ENCODE measurements at places on chromosomes 1 and 21. TPM values are rescaled to one million over a fixed set of nuclear protein-coding genes. Genes with fewer than 3 reads are reported as not detected.

SYPL2 gene
- not detected for total RNA-seq

MCOLN3 gene
- total RNA-seq = 0.22 TPM

NR5A2 gene
- total RNA-seq = not detected

DPYD gene
- total RNA-seq = 11.8 TPM

YBX1 gene
- 1,101 TPM for total RNA-seq

LHX8 gene
- not detected for total RNA-seq

TTLL7 gene
- 0.90 TPM for total RNA-seq

ABCB10 gene
- 31.0 TPM for total RNA-seq

KCNQ4 gene
- total RNA-seq = 0.45 TPM

SMCP gene
- not detected for total RNA-seq

USP21 gene
- 25.4 TPM for total RNA-seq

SIM2 gene
- 1.8 TPM for total RNA-seq

LCE1D gene
- not detected for total RNA-seq

TSPEAR gene
- not detected for total RNA-seq

SPOCD1 gene
- total RNA-seq = 0.73 TPM

GPR37L1 gene
- total RNA-seq = not detected

UMODL1 gene
- not detected for total RNA-seq

LCE6A gene
- total RNA-seq = not detected

GON4L gene
- 48.0 TPM for total RNA-seq

IGSF9 gene
- 0.05 TPM for total RNA-seq

FRRS1 gene
- total RNA-seq = 0.77 TPM

DCDC2B gene
- total RNA-seq = not detected

KIAA0040 gene
- 34.5 TPM for total RNA-seq

PSMD4 gene
- 227 TPM for total RNA-seq

NBPF20 gene
- 1.4 TPM for total RNA-seq

TMEM63A gene
- 52.2 TPM for total RNA-seq

CYP4A22 gene
- total RNA-seq = not detected

TMEM269 gene
- total RNA-seq = 0.15 TPM

RHEX gene
- total RNA-seq = not detected

MATN1 gene
- not detected for total RNA-seq

PPM1J gene
- 1.2 TPM for total RNA-seq

NR0B2 gene
- not detected for total RNA-seq

TNFRSF18 gene
- 375 TPM for total RNA-seq

EFCAB14 gene
- 47.1 TPM for total RNA-seq

KCNE1 gene
- total RNA-seq = 0.31 TPM

SLC9C2 gene
- total RNA-seq = not detected

SPRR2A gene
- total RNA-seq = not detected

FAM163A gene
- total RNA-seq = not detected

FAM177B gene
- total RNA-seq = not detected

EFNA4 gene
- total RNA-seq = 5.0 TPM

NGF gene
- not detected for total RNA-seq

STUM gene
- not detected for total RNA-seq

RAB7B gene
- total RNA-seq = not detected

KRTAP11-1 gene
- total RNA-seq = not detected

RGSL1 gene
- not detected for total RNA-seq

CHODL gene
- total RNA-seq = not detected

MROH9 gene
- total RNA-seq = not detected

IVL gene
- total RNA-seq = not detected

GBP4 gene
- total RNA-seq = 29.9 TPM

SLAMF6 gene
- 38.3 TPM for total RNA-seq

CHIA gene
- total RNA-seq = not detected

PRAMEF2 gene
- not detected for total RNA-seq
